ENCODE measurements at places on chromosomes 13 and 19.

GRCh38 chr19:14048443-14049153 lies 13.3 kb downstream of the PALM3 start:
- DNase-seq: peak; percentile 42

DNA sequence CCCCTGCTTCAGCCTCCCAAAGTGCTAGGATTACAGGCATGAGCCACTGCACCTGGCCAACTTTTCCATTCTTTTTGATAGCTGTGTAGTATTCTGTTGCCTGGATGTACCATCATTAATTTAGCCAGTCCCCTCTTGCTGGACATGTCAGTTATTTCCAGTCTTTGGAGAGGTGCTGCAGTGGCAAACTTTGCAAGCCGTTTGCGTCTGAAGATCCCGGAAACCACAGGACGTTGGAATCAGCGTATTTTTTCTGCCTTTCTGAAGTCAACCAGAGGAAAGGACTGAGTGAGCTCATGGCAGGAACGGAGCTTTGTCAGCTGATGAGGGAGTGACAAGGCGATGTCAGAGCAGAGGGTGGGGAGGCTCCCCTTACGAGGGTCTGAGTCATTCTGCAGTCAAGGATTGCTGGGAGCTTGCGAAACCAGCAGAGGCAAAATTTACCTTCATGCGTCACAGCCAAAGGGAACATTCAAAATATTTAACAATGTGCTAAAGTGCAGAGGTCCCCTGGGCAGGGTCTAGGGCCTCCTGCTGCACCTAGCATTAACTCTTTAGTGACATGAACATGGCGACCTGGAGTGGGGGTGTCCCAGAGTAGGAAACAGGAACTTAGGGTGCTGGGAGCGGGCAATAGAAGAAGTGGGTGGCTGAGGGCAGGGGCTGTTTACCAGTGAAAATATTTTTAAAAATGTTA lies 5.6 kb downstream of the C5AR1 start:
- DNase-seq: peak; percentile 92

GRCh38 chr13:113864273-113864890 lies 506 bp upstream of the GAS6 start:
- DNase-seq: peak; percentile 28

GRCh38 chr19:50669302-50670101 lies 20.3 kb downstream of the C19orf81 start:
- peak; percentile 44 for DNase-seq

- no peak for DNase-seq
These were observed 986 bp downstream of the DGKH start for GRCh38 chr13:42049454-42049813.

- no peak for DNase-seq
These were observed 7.8 kb upstream of the ICAM4 start for GRCh38 chr19:10278935-10279334.

Data from EH (cell line).